Kidney epithelial cell (primary cell): ENCODE measurements at places on chromosomes 12 and 14.
A peak's percentile ranks its signal among the peaks of the same experiment; 100 is the strongest.

DNA sequence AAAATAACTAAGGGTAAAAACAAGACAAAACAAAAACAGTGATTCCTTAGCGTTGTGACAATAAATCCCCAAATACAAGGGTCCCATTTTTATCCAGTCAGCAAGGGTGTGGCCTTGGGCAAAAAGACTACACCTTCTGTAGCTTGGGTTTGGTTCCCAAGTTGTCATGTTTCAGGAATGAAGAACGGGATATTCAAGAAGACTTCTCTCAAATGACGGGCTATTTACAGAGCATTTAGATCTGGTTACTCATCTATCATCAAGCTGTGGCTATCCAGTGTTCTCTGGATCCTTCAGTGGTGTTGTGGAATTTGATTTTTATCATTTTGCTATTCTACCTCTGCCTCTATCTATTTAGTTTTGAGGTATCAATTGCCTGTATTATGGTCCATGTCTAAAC, 219.7 kb downstream of the SLC25A21 start:
- DNase-seq, result peak; percentile 21

DNA sequence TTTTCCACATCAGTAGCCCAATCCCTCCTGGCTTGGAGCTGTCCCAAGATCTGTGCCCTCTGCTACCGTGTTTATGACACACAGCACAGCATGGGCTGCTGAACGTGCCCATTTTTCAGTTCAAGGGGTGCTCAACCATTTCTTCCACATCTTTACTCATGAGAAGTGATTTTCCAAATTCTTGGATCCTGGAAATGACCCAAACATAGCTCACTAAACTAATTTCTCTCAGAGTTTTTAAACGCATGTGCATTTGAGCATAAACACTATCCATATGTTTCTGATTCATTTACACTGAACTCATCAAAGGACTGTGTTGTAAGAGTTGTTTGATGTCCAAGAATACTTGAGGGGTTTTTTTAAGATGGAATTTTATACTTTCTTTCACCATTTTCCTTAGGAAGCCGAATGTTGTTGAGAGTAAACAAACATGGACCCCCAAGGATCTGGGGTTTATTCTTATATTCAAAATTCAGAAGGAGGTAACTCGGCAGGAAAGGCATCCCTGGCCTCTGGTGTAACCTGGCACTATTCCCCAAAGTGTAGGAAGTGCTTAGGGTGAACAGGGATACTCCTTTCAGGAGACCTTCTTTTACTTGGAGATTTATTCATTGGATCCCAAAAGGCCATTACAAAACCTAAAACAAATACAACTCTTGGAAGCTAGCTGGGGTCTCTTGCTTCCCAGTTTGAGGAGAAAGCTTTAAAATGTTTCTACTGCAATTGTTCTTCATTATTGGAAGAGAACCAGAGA, 215.0 kb downstream of the BMP4 start:
- DNase-seq, result peak; percentile 25

DNA sequence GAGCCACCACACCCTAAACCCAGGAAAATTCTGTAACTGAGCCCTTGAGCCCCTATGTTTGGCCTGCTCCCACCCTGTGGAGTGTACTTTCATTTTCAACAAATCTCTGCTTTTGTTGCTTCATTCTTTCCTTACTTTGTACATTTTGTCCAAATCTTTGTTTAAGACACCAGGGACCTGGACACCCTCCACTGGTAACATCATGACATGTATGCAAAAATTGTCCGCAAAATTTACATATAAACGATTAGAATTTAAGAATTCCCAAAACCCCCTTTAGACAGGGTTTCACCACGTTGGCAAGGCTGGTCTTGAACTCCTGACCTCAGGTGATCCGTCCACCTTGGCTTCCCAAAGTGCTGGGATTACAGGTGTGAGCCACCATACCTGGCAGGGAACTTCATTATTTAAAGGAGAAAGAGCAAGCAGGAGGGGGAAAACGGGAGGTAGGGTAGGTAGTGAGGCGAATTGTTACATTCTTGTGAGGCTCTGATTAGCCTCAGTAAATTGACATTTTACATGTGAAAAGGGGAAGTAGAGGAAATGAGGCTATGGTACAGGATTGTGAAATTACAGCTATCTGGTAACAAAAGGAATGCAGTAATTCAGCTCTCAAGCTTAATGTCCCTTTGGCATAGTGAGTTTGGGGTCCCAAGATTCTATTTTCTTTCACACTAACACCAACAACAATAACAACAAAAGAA, 27.6 kb downstream of the TUBA1A start:
- no peak for DNase-seq

- peak; percentile 19 for DNase-seq
Observed at GRCh38 chr14:47619392-47619791, 56.0 kb downstream of the MDGA2 start.

DNA sequence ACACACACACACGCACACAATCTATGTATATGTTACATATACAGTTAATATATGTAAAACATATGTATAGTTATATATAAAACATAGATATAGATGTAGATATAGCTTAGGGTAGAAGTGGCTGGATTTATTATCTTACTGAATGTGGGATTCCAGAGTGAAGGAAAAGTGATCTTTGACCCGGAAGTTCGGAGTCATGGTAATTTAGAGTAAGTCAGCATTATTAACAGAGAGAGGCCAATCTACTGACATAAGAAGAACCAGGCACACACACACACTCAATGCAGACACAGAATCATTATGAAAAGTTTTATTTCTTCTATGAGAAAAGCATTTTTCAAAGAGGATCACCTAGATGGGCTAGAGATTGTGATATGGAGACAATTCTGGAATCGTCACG, 384.2 kb upstream of the NOVA1 start:
- DNase-seq, result no peak

DNA sequence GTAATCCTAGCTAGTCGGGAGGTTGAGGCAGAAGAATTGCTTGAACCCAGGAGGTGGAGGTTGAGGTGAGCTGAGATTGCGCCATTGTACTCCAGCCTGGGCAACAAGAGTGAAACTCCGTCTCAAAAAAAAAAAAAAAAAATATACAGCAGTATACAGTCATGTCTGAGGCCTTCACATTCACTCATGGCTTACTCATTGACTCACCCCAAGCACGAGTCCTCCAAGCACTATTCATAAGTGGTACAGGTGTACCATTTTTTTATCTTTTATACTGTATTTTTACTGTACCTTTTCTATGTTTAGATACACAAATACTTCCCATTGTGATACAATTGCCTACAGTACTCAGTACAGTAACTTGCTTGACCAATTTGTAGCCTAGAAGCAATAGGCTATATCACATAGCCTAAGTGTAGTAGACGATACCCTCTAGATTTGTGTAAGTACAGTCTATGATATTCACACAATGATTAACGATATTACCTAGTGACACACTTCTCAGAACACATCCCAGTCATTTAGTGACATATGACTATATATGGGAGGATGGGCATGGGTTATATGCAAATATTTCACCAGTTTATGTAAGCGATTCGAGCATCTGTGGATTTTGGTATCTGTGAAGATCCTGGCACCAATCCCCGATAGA, 12.2 kb downstream of the LLPH start:
- peak; percentile 23 for DNase-seq

- DNase-seq, result no peak
Observed at GRCh38 chr12:117298648-117299225, 62.7 kb downstream of the NOS1 start.

GRCh38 chr12:62635649-62636048, 169.0 kb downstream of the MON2 start:
- DNase-seq, result no peak

DNA sequence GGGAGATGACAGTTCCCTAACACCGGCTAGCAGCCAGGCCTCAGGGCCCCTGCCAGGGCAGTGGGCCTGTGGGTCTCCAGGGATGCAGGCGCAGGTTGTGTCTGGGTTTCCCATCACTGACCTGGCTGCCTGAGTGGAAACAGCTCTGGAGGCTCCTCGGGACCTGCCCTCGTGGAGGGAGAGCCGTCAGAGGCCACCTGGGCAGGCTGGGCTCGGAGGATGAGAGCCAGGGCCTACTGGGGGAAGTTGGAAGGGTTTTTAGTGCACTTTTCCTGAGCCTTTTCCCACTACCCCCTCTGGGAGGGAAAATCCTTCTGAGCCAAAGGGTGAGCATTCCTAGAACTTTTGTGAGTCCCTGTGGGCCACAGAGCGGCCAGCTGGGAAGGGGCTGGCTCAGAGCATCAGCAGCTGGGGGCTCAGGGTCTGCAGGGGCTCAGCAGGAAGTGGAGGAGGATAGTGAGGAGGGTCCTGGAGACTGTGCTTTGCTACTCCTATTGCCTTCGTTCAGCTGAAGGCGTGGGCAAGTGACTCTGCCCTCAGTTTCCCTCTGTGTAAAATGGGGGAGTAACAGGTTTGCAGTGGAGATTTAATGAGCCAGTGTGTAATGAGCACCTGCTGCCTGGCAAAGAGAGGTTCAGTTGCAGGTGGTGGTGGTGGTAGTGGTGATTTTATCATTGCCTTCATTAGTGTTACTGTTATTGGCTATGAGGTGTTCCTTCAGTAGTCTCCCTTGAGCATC, 1.8 kb downstream of the SH2B3 start:
- DNase-seq, result no peak
